ENCODE measurements at places on chromosomes 11 and 22.

DNA sequence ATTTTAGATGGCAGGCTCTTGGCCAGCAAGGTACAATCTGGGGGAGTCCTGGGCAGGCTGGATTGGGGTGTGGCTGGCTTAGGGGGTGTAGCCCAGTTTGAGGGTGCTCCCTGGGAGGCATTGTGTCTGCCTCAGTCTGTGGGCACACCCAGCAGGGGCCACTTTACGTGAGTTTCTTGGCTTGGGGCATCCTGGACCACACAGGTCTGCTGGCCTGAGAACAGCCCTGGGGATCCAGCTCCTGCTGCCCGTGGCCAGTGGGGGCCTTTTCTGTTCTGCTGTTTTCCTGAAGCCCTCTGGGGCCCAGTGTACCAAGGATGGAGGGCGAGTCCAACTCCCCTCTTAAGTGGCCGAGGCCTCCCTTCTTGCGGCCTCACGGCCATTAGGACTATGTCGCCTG, 71.9 kb downstream of the MPPED1 start:
- DNase-seq: no peak

DNA sequence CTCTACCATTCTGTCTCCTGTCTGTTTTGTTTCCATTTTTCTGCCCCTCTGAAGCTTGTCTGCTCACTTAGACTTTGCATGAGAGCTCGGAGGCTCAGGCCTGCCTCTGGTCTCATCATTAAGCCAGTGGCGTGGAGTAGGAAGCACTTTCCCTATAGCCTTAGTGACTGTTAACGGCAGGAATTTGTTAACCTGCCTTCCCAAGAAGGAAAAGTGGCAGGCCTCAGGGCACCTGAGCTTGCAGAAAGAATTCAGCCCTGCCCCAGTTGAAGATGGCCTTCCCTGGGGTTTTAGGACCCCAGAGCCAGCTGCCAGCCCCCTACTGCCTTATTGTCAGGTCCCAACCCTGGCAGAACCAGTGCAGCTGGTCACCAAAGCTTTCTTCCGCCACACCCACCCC, 93.2 kb downstream of the PKNOX2 start:
- DNase-seq: no peak

DNA sequence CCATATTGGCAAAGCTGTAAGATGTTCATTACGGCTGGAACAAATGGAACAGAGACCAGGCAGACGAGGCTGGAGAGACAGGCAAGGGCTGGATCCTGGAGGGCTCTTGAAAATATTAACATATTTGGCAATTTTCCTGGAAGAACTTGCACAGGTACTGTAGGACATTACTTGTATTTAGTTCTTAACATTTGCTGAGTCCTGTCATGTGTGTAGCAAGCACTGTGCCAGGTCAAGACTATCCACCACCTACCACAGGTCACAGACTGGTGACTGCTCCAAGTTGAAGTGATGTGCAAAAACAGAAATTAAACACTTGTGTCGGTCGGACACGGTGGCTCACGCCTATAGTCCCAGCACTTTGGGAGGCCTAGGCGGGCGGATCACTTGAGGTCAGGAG, 58.7 kb upstream of the TNRC6B start:
- DNase-seq: no peak

- no peak for DNase-seq
These were observed 5.2 kb downstream of the USP2 start for GRCh38 chr11:119376197-119376847.

DNA sequence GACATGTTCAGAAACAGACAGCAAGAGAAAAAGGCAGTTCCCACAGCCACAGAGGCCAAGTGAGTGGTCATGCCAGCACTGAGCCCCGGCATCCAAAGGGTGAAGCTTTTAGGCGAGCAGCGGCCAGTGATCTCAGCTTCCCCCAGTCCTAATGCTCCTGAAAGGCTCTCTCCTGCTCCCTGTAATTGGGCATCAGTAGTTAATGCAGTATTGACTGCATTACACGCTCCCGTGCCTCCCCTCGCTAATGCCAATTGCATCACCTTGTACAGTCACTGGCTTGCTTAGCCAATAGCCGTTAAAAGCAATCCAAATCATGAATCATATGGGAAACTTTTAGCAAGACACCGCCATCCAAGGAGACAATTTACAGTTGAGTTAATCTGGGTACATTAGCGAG, 4.9 kb downstream of the LMO1 start:
- peak; percentile 84 for DNase-seq

DNA sequence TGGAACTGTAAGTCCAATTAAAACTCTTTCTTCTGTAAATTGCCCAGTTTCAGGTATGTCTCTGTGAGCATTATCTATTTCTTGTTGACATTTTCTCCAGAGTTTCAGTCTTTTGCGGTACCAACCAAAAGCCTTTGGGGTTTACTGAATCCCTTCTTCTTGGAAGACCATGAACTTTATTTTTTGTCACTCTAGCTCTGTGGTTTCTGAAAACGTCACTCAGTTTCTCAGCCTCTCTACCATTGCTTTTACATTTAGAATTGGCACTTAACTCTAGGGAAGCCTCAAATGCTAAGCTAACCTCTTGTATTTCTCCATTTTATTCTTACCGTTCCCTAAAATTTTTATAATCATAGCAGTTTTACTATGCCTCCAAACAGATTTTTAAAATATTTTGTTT, 237.6 kb downstream of the CSNK2A3 start:
- DNase-seq: no peak

DNA sequence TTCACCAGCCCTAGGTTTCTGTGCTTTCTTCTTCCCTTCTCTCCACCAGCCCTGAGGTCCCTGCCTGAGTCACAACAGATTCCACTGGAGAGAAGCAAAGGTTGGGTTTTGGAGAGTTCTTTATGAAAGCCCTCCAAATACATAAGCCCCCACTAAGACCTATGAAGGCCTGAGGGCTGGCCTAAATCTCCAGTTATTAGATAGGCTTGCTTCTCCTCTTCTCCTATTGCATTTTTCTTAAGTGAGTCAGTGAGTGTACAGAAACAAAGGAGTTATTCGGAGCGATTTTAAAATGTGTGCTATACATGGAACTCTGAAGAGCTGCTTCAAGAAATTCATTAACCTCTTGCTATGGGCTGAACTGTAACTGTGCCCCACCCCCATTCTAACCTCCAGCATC, 1057.3 kb downstream of the OPCML start:
- no peak for DNase-seq

- peak; percentile 93 for DNase-seq
These were observed 18.1 kb upstream of the SCGB1A1 start for GRCh38 chr11:62400760-62401159.

GRCh38 chr11:119895981-119896380, 167.0 kb upstream of the NECTIN1 start:
- no peak for DNase-seq

DNA sequence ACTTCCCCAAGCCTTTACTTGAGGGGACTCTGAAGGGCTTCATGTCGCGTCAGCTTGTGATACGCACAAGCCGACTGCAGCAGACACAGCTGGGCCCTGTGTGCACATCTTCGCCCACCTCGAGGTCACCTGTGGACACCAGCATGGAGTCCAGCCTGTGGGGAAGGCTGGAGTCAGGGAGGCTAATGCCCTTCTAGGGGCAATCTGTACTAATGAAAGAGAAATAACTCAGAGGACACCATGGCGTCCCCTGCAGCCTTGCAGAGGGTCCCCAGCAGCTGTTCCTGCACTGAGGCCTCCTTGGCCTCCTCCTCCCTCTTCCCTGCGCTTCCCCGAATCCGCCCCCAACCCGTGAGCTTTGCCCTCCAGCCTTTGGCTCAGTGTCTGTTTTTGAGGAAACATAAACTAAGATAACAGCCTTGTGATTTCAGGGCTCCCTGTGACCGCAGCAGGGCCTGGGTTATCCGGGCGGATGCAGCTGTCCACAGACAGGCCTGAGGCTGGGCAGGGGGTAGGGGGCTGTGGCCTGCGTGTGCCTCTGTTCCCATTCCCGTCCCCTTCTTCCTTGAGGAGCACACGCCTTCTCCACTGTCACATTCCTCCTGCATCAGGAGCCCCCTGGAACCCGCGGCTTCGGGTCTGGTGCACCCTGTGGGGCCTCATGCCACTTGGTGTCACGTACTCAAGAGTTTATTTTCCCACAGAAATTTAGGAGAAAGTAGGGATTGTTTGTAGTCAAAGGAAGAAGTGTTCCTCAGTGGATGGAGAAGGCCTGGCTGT, 25.0 kb downstream of the KRTAP5-5 start:
- no peak for DNase-seq

- DNase-seq: no peak
These were observed 11.6 kb upstream of the CKAP5 start for GRCh38 chr11:46857666-46858065.

GRCh38 chr22:50600967-50601668, 525 bp downstream of the MAPK8IP2 start:
- no peak for DNase-seq

DNA sequence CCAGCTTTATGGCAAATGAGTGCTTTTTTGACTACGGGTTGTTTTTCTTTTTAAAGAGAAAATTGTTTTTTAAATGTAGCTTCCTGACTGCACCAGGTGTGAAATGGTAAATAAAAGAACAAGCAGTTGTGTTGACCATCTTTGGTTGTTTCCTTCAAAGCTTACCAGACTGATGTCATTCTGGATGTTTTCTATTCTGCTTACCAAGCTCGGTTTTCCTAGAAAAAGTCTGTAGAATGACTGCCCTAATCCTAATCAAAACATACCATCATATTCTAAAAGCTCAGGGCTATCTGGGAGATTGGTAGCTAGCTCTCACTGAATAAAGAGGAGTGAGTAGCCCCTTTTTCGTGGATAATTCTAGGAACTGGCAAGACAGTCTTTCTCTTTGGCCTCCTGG, 77.7 kb downstream of the GAB2 start:
- no peak for DNase-seq

- no peak for DNase-seq
These were observed 82.5 kb downstream of the SBF2 start for GRCh38 chr11:10211470-10211869.

- no peak for DNase-seq
These were observed 1.7 kb downstream of the SHANK2 start for GRCh38 chr11:71250523-71251150.

DNA sequence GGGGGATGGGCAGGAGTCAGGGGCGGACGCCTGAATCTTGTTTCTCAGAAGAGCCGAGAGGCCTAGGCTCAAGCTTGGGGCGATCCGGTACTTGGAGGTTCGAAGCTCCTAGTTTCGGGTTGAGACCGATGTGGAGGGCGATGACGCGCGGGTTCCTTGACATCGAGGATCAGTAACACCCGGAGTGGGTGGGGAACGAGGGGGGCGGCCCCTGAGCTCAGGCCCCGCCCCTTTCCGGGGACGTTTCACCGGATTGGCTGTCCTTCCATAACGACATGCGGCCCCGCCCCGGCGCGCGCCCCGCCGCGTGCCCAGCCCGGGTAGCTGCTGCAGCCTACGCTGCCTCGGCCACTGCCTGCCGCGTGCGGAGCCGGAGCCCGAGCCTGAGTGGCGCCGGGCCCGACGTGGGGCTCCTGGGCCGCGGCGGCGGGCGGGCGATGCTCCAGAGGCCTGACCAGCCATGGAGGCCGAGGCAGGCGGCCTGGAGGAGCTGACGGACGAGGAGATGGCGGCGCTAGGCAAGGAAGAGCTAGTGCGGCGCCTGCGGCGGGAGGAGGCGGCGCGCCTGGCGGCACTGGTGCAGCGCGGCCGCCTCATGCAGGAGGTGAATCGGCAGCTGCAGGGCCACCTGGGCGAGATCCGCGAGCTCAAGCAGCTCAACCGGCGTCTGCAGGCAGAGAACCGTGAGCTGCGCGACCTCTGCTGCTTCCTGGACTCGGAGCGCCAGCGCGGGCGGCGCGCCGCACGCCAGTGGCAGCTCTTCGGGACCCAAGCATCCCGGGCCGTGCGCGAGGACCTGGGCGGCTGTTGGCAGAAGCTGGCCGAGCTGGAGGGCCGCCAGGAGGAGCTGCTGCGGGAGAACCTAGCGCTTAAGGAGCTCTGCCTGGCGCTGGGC, at the start of gene CCDC85B:
CCDC85B (plus strand) TSS at position 350 of the 895 bp plus-strand sequence; CDS start at position 461, 111 bp downstream.
- peak; percentile 98 for DNase-seq

- DNase-seq: peak; percentile 99
These were observed 114.1 kb downstream of the MICAL2 start for GRCh38 chr11:12224537-12224893.

- DNase-seq: no peak
These were observed 284.1 kb downstream of the TBC1D22A start for GRCh38 chr22:47046411-47047065.

DNA sequence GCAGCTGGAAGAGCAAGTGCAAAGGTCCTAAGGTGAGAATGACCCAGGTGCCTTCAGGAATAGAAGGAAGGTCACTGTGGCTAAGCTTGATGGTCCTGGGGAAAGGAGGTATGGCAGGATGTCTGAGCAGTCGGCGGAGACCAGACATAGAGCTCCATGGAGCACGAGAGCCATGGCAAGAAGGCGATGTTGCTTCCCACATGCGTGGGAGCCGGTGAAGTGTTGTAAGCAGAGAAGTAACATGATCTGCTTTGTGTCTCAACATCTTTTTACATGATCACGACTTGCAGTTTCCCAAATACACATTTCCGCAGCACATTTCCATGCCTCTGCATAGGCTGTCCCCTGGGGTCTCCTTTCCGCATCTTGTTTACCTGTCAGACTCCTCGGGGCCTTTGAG, 231.9 kb downstream of the KIRREL3 start:
- no peak for DNase-seq
